ENCODE measurements at places on chromosomes 11 and 22. TPM values are rescaled to one million over a fixed set of nuclear protein-coding genes. Genes with fewer than 3 reads are reported as not detected.

- H3K4me1 ChIP-seq, result peaks cover 24% of the 10 kb centered on the region
- peak overlapping the region; percentile 30 for H3K27ac ChIP-seq
- no peak for DNase-seq
- peaks cover 18% of the 10 kb centered on the region for H3K27me3 ChIP-seq
- no peak overlapping the region for H3K4me3 ChIP-seq
Observed at GRCh38 chr22:23146478-23147205, 1.4 kb downstream of the RAB36 start.

- no peak overlapping the region for H3K4me3 ChIP-seq
- no peaks in the 10 kb centered on the region for H3K36me3 ChIP-seq
- peaks cover 2% of the 10 kb centered on the region for H3K27me3 ChIP-seq
Observed at GRCh38 chr11:118318124-118318523, 13.6 kb downstream of the CD3E start.

GRCh38 chr11:133520707-133521106, 11.6 kb downstream of the OPCML start:
- H3K4me3 ChIP-seq, result no peak overlapping the region
- peaks cover 29% of the 10 kb centered on the region for H3K4me1 ChIP-seq
- H3K27ac ChIP-seq, result peak overlapping the region; percentile 94

GAS2 gene
- 1.4 TPM for total RNA-seq

- peak overlapping the region; percentile 70 for H3K4me3 ChIP-seq
- DNase-seq, result no peak
- H3K36me3 ChIP-seq, result peaks cover 48% of the 10 kb centered on the region
- peaks cover 4% of the 10 kb centered on the region for H3K27me3 ChIP-seq
- peak overlapping the region; percentile 51 for H3K27ac ChIP-seq
Observed at GRCh38 chr22:36343070-36343719, 44.6 kb downstream of the MYH9 start.

GRCh38 chr11:120372296-120372695, 36.1 kb downstream of the ARHGEF12 start:
- H3K4me1 ChIP-seq, result peaks cover 31% of the 10 kb centered on the region
- no peaks in the 10 kb centered on the region for H3K27me3 ChIP-seq
- DNase-seq, result no peak
- H3K36me3 ChIP-seq, result no peaks in the 10 kb centered on the region

Data from endothelial cell (in vitro differentiated cells).